SK-MEL-5 (cell line): ENCODE measurements at places on chromosomes 5 and 9.

DNA sequence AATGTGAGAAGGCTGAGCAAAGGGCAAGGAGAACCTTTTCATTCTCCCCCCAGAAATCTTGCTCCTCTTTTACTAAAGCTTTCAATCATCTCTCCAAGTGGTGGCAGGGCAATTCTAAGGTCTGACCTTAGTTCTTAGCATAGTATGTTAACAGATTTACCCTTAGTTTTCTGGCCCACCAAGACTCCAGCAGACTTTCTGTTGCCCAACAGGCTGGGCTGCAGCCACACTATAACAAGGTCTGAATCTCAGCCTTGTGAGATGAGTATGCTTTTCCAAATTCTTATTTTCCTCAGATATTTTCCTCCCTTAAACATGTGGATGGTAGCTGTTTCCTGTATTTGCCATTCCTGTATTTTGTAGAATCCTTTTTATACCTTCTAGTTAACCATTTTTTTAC lies 69.5 kb downstream of the NIPBL start:
- no peak for DNase-seq

DNA sequence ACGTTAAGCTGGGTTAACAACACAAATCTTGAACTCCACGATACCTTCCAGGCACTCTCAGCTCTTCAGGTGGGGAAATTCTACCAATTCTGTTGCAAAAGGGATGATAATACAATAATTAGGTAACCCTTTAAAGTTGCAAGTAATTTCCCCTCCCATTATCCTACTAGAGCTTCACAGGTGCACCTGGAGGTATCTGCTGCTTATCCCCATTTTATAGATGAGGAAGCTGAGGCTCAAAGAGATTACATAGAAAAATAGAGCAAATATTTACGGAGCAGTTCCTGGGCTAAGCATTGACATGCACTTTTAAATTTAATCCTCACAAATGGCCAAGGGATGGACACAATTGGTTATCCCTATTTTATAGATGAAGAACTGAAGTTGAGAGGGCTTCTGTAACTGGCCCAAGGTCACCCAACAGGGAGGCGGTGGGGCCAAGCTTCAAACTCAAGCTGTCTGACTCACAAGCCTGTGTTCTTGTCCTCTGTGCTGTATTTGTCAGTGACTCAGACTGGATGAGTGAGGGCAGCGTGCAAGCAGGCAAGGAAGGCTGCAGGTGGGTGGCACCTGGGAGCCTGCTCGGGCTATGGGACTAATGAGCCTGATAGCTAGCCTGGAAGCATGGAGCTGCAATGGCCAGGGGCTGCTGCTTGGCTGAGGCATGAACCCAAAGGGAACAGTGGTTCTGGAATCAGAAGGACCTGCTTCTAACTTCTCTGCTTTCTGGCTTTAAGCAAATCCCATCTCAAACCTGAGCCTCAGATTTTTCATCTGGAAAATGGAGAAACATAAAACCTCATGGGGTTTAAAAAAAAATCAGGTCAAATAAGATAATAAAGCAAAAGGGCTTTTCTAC lies 105.5 kb downstream of the PDE6A start:
- no peak for DNase-seq

GRCh38 chr5:38531518-38531917 lies 24.9 kb downstream of the LIFR start:
- DNase-seq, result no peak

GRCh38 chr5:90406466-90406865 lies 3.1 kb downstream of the CETN3 start:
- DNase-seq, result no peak

GRCh38 chr9:125343518-125344275 lies 82.1 kb downstream of the GAPVD1 start:
- DNase-seq, result peak; percentile 66

DNA sequence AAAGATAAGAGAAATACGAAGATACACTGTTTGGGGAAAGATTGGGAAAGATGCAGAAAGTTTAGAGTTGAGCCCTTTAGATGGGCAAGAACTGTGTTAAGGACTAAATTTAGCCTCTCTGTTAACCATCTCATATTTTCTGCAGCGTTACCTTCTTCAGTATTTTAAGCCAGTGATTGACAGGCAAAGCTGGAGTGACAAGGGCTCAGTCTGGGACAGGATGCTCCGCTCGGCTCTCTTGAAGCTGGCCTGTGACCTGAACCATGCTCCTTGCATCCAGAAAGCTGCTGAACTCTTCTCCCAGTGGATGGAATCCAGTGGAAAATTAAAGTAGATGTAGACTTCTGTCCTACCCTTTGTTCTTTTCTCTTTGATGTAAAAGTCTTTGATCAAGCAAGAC lies 26.4 kb upstream of the LNPEP start:
- DNase-seq, result no peak

- no peak for DNase-seq
These were observed 264.0 kb downstream of the FAM114A2 start for GRCh38 chr5:153774686-153775085.
